ENCODE measurements at places on chromosomes 7 and 10. TPM values are rescaled to one million over a fixed set of nuclear protein-coding genes. Genes with fewer than 3 reads are reported as not detected.

Gene WNT8B
- total RNA-seq, result 0.23 TPM

Gene SDK1
- 1.7 TPM for total RNA-seq

Gene GRID2IP
- total RNA-seq, result 0.90 TPM

Gene STEAP4
- total RNA-seq, result not detected

Gene VAX1
- not detected for total RNA-seq

Gene CTBP2
- 1.7 TPM for total RNA-seq

Gene VDAC2
- 86.8 TPM for total RNA-seq

Gene HOXA7
- total RNA-seq, result not detected

Gene DHX32
- 6.9 TPM for total RNA-seq

Gene GIMAP5
- 248 TPM for total RNA-seq

Gene PCBD1
- total RNA-seq, result 10.0 TPM

Gene SH3PXD2A
- 5.8 TPM for total RNA-seq

Gene AZGP1
- total RNA-seq, result 0.89 TPM

GRCh38 chr10:7686351-7687171, 16.6 kb upstream of the ITIH2 start:
- DNase-seq, result no peak

GRCh38 chr10:129767751-129768150, 196.3 kb downstream of the EBF3 start:
- DNase-seq, result no peak

GRCh38 chr10:124894569-124895215, 47.2 kb upstream of the ZRANB1 start:
- no peak for DNase-seq

- no peak for DNase-seq
Observed at GRCh38 chr7:2716488-2716887, 28.5 kb downstream of the AMZ1 start.

GRCh38 chr10:71606257-71607081, 113.1 kb downstream of the C10orf105 start:
- DNase-seq, result no peak

- DNase-seq, result no peak
Observed at GRCh38 chr7:151416112-151416940, 6.5 kb upstream of the WDR86 start.

DNA sequence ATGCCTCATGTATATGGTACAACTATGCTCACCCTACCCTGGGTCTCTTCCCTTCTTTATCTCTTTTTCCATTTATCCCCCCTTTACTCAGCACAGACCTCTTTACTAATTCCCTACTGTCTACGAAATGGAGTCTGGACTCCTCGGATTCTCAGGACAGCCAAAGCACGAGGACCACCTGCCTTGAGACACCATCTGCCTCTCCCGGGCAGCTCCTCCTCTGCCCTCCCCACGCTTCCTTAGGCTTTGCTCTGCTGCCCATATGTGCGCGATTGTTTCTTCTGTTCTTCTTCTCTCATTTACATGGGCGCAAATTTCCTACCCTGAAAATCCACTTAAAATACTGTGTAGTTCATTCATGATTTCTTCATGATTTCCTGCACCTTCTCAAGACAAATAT, 62.7 kb upstream of the STK17A start:
- no peak for DNase-seq

GRCh38 chr10:3881622-3882021, 96.6 kb upstream of the KLF6 start:
- DNase-seq, result no peak

GRCh38 chr7:96674565-96674964, 35.1 kb downstream of the SEM1 start:
- no peak for DNase-seq

DNA sequence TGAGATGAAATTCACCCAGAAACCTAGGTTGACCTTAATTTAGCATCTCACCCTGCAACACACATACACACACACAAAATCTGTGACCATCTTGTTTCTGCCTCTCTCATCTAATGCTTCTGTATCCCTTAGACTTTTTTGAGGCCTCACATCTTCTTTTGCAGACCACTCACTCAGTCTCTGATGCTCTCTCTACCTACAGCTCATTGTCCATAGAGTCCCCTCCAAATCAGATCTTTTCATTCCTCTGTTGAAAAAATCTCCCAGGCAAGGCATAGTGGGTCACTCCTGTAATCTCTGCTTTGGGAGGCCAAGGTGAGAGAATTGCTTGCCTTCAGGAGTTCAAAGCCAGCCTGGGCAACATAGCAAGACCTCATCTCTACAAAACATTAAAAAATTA, 17.6 kb upstream of the PAX2 start:
- DNase-seq, result no peak

DNA sequence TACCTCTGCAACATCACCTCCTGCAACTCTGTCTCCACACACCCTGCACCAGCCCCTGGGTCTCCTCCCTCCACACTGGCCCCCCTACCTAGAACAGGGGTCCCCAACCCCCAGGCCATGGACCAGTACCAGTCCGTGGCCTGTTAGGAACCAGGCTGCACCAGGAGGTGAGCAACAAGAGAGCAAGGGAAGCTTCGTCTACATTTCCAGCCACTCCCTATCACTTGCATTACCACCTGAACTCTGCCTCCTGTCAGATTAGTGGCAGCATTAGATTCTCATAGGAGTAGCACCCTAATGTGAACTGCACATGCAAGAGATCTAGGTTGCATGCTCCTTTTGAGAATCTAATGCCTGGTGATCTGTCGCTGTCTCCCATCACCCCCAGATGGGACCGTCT, 108.8 kb upstream of the WDR11 start:
- DNase-seq, result no peak

DNA sequence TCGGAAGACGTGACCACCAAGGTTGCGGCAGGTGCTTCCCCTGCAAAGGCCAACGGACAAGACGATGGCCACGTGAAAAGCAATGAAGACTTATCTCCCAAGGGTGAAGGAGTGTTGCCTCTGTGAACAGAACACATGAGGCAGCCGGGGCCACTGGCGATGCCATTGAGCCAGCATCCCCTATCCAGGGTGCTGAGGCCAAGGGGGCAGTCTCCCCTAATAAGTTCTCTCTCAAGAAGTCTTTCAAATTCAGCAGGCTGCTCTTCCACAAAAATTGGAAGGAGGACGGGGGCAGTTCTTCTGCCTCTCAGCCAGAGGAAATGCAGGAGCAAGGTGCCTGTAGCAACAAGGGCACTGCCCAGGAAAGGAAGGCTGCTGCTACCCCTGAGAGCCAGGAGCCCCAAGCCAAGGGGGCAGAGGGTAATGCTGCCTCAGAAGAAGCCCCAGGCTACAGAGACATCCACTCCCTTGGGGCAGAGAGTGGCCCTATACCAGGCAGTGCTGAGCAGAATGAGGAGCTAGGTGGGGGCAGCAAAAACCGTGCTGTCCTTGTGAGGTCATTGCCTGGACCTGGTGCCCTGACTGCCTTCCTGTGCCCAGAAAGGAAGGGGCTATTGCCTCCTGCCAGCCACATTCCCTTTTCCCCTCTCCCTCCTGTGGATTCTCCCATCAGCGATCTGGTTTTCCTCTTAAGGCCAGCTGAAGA, 17.3 kb downstream of the NT5C2 start:
- DNase-seq, result no peak

GRCh38 chr10:29353305-29353704, 64.4 kb downstream of the LYZL1 start:
- DNase-seq, result no peak

DNA sequence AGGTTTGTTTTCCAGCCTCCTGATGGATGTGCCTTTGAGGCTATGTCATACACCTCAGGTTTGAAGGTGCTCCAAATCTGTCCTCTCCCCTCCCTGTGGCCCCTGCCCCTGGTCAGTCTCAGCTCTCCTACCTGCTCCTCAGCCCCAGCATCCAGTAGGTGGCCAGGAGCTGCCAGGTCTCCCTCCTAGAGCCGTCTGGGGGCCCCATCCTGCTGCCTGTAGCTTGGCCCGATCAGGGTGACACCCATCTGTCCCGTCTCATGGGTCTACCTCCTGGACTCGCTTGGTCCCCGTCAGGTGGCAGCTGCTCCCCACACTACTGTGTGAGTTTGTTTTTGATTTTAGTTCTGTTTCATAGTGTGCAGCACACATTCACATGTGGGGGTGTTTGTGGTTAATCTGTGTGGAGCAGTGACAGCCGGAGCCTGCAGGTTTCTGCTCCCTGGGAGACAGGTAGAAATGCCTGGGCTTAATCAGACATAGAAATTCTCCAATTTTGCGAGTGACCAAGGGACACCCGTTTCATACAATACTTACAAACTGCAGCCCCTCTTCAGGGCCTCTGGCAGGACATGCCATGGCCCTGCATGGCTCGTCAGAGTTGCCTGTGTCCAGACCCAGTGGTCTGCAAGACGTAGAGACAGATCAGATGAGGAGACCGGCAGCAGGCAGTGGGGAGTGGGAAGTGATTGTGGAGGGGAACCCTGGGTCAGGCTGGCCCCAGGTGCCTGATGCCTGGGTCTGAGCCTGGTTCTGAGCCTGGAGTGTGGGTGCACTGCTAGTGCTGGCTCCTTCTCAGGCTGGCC, 17.1 kb downstream of the ADCY1 start:
- DNase-seq, result no peak

- DNase-seq, result no peak
Observed at GRCh38 chr10:113313048-113313602, 239.7 kb upstream of the HABP2 start.

- no peak for DNase-seq
Observed at GRCh38 chr7:68155676-68156075, 1159.0 kb downstream of the TYW1 start.

DNA sequence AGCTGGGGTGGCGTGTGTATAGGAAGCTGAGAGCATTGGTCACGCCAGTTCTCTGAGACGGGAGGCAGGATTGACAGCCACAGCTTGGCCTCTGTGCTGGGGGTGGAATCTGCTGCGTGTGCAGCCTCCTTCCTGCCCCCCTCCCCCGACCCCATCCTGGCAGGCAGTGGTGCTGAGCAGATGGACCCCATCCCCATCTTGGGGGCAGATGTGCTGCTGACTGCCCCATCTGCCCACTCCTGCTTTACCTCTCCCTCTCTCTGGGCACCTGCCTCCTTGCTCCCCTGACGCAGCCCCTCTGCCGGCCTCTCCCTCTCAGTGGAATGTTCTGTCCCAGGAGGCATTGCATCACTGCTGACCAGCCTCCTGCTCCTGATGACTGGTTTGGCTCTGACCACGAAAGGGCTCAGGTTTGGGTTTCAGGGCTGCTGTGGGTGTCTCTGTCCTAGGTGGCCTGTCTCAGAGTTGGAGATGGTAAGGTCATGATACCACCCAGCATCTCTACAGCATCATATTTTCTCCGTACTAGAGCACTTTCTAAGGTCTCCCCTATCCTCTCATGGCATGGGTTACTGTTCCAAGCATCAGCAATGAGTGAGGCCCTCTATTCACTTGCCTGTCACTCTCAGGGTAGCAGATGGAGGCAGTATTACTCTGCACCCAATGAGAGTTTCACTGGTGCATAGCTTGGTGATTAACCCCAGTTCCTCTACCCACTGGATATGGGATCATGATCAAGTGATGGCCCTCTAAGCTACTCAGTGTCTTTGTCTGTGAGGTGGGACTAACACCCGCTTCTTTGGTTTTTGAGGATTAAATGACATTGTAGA, 81.9 kb downstream of the RBM20 start:
- no peak for DNase-seq

GRCh38 chr10:27256299-27257189, 15.9 kb upstream of the ACBD5 start:
- DNase-seq, result no peak

GRCh38 chr7:4849390-4849789, 12.4 kb downstream of the PAPOLB start:
- DNase-seq, result peak; percentile 14

- no peak for DNase-seq
Observed at GRCh38 chr10:62261666-62262065, 7.0 kb downstream of the RTKN2 start.

GRCh38 chr10:102009801-102010425, 46.1 kb downstream of the ARMH3 start:
- peak; percentile 71 for DNase-seq

DNA sequence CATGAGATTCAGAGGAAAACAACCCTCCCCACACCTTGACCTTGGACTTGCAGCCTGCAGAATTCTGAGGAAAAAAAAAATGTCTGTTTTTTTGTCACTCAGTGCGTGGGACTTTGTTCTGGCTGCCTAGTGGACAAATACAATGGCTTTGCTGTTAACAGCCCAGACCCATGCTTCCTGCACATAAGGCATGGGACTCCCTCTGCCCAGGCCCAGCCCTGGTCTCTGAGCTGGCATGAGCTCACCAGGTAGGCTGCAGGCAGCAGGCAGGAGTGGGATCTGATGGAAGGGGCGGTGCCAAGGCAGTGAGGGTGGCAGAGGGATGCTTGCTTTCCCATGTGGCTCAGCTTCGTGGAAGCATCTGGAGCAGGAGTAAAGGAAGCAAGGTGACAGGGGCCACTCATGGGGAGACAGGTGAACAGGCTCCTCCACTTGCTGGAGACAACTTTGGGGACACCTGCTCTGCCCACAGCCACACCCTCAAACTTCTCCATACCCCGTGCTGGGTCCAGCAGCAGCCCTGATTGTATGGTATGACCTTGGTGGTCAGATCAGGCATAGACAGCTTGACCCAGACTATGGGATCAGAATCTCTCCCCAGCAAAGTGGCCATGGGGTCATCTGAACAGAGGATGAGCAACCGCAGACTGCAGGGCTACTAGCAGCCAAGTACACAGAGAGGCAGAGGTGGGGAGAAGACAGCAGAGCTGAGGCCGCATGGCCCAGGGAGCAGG, 27.0 kb downstream of the ANXA8 start:
- no peak for DNase-seq

DNA sequence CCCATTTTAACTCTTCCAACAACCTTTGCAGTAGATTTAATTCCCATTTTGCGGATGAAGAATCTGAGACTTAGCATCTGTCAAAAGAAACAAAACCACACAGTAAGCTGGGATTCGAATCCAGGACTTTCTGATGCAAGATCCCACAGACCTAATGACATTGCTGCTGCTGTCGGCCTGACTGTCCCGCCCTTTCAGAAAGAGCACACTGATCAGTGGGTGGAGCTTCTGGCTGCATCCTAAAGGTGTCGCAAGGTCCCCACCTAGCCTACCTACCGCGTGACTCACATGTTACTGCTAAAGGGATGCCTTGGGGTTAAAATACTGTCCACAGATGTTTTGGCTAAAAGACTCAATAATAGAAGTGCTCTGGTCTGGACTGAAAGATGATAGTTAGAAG, 134.7 kb downstream of the EMX2 start:
- DNase-seq, result no peak
